HT1080 (cell line): ENCODE measurements at places on chromosomes 7 and 10. TPM values are rescaled to one million over a fixed set of nuclear protein-coding genes. Genes with fewer than 3 reads are reported as not detected.

DNA sequence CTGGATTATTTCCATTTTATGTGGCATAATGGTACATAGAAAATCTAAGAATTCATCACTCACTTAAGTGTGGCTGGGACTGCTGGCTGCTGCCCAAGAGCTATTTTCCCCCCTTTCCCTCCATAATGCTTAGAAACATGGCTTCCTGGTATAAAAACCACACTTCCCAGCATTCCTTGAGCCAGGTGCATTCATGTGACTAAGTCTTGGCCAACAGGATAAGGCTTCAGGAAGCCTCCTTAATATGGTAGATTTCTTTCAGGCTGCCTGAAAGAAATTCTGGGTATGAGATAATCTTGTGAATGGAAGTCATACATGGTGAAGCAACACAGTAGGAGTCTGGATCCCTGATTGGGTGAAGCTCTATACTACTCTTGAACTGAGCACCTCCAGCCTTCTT is 178.0 kb downstream of the JAZF1 start:
- DNase-seq, result peak; percentile 44

DNA sequence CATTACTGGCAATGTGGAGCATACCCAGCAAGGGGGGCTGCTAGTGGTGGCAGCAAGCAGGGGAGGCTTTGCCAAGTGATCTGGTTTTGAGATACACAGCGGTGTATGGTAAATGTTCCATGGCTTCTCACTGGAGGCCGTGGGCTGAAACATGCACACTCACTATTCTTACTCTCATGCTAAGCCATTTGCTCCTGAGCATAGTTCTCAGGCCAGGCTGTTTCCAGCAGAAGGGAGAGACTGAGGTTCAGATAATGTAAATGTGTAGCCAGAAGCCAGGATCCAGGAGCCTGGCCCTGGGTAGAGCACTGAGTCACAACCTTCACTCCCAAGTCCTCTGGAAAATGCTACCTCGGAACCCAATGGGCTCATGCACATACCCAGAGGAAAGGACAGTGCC is 757.9 kb downstream of the GRID1 start:
- DNase-seq, result no peak

DNA sequence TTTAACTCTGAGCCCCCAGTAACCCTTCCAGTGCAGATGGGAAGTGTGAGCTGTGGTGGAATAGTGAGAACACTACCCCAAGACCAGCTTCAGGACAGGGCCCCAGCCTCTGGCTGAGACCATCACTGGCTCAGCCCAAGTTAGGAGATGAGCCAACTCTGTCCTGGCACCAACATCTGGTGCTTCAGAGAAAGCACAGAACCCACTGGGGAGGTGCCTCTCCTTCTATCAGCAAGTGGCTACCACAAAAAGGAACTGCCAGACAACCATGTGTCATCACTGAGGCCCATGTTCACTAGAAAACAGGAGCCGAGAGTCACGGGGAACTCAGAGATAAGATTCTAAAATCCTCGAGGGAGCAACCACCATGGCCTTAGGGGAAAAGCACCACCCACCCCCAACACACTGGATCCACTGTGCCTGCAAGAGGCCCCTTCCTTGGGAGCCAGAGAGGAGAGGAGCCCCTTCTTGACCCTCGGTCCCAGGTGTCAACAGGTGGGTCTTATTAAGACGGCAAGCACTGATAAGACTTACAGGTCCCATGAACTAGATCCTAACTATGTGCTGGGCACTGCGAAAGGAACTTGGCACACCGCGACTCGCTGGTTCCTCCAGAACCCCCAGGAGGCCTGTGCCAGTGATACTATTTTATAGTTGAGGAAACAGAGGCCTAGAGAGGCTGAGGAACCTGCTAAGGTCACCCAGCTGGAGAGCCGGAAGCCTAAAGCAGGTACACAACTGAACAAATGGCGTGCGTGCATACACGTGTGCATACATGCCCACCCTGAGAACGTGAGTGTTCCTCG is 102.7 kb downstream of the FAM53B start:
- DNase-seq, result no peak

GRCh38 chr7:45131891-45132290 is 20.4 kb upstream of the TBRG4 start:
- DNase-seq, result no peak

GRCh38 chr10:133455196-133455595 is 1.5 kb downstream of the SCART1 start:
- DNase-seq, result no peak

DNA sequence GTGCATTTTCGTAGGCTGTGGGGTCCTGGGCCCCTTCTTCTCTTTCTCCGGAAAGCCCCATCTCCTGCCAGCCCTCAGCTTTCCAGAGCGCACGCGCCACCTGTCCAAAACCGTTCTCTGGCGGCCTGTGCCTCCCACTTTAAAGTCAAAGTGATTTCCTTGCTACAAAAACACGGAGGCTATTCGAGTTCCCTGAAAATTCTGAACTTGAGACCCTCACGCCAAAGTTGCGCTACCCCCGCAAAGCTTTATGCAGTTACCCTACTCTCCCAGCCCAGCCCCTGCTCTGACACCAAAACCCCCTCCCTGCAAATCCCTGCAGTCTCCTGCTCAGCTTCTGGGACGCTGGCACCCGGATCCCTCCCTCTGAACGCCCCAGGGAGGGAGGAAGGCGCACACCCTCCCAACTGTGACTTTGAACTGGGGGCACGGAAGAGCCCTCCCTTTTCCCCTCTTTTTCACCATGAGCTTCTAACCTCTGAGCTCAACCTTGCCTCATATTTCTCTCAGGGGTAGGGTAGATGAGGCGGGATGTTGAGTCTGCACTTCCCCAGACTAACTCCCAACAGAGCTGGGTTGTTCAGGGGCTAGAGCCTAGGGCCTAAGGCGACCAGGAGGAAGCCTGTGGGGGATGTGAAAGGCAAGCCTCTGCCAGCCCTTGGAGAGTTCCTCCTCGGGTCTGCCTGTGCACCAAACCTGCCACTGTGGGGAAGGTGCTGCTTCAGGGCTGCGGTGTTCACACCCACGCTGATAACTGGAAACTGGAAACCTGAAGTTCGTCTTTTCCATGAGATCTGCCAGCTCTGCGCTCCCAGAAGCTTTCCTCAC is 2.7 kb upstream of the PAX4 start:
- DNase-seq, result no peak

DNA sequence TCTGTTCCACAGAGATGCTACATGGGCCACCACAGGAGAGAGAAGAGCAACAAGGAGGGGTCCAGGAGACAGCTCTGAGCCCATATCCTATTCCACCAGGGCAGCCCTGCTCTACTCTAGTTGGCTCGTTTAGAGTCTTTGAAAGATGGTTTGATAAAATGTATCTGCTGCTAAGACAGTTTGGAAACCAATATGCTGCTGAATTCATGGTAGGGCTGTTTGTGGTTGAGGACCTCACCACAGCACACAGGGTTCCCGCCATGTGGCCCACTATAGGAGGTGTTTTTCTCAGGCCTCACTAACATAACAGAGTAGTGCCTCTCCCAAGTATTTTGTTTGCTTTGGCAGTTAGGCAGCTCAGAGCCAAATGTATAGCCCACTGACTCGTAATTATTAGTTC is 35.8 kb upstream of the ZC3HAV1L start:
- no peak for DNase-seq

DNA sequence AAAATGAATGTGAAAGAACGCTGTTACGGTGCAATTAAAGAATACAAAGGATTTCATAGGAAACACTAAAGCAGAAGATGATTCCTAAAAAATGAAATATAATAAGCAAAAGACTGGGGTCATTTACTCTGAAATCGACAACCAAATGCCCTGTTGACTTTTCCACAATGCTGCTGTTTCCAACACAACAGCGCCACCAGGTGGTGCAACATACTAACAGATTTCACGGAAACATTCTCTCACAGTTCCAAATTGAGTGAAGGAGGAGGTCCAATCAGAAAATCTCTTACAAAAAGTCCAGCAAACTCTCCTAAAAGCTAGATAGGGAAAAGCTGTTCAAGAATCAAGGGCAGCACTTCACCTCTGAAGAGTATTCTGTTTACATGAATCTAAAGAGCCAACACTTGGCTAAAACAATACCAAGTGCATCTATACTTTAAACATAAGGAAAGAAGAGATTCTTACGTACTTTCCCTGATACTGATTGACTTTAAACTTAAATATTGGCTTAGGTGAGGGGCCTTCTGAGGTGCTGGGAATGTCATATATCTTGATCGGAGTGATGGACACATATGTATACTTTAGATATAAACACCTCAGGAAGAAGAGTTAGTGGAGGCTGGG is 55.9 kb downstream of the UPF2 start:
- DNase-seq, result peak; percentile 75

- DNase-seq, result no peak
Observed at GRCh38 chr7:22338877-22339276, 18.1 kb downstream of the RAPGEF5 start.

GRCh38 chr10:123348691-123349572 is 194.7 kb downstream of the BUB3 start:
- DNase-seq, result no peak

GRCh38 chr7:151623766-151624165 is 104.1 kb upstream of the RHEB start:
- peak; percentile 61 for DNase-seq

DNA sequence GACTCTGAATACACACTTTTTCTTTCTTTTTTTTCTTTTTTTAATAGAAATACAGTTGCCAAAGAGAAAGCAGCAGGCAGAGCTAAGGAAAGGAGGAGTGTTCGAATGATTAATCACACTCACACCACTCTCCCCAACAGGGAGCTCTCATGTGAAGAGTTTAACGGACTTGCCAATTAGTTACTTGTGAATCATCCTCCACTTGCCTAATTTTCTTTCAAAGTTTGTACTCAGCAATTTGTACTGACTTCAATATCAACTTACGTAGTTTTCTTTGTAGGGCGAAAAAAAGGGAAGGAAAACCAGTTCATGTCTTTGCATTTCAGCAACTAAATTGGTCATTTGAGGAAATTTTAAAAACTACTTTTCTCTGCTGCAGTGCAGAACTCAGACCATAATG is 109.2 kb downstream of the PIP4K2A start:
- DNase-seq, result peak; percentile 23

DNA sequence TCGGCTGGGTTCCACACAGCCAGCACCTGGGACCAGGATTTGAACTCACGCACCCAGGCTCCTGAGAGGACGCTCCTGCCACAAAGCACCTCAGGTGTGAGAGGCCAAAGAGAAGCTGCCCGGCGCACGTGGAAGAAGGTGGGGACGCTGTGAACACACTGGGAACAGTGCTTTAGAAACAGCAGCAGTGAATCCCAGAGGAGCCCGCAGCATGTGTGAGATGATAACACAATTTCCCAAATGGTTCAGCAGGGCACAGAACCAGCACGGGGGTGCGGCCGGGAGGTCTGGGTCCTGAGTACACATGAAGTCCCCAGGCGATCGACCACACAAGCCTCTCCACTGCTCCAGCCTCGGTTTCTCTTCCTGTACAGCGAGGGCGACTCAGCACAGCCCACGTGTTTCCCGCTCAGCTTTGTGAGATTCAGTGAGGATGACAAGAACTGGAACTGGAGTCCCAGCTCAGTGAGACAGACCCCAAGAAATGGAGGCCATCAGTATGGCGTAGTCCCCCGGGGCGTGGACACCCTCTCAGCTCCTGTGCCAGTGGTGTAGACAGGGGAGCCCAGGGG is 188.3 kb downstream of the MAD1L1 start:
- no peak for DNase-seq

GRCh38 chr10:48957361-48958151 is 17.9 kb upstream of the LRRC18 start:
- DNase-seq, result no peak

DNA sequence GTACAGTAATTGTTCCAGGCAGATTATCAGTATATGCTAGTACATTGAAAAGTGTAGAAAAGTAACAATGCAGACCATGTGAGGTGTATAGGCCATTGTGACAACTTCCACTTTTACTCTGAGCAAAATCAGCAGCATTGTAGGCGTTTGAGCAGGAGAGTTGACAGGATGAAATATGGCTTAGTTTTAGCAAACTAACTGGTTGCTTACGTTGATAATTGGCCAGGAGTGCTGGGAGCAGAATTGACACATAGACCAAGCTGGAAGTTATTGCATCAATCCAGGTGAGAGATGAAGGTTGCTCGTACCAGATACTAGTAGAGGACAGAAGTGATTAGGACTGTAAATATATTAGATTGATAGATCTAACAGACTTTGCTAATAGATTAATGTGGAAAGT is 46.0 kb downstream of the LCOR start:
- DNase-seq, result no peak

GRCh38 chr7:127809261-127809702 is 157.3 kb downstream of the SND1 start:
- DNase-seq, result peak; percentile 74

The PKD2L1 gene
- total RNA-seq, result not detected in 2 replicates

The ZNF722 gene
- not detected in 2 replicates for total RNA-seq

The NPC1L1 gene
- not detected in 2 replicates for total RNA-seq

The SORCS1 gene
- 0.29 and 0.40 TPM in 2 replicates for total RNA-seq

The HOXA1 gene
- 1.3 and 1.6 TPM in 2 replicates for total RNA-seq

The YWHAG gene
- total RNA-seq, result 71.3 and 93.3 TPM in 2 replicates

The SEC31B gene
- total RNA-seq, result 0.93 and 1.9 TPM in 2 replicates

The GIMAP4 gene
- not detected in 2 replicates for total RNA-seq

The PSPH gene
- total RNA-seq, result 84.6 and 90.8 TPM in 2 replicates

The CXCL12 gene
- total RNA-seq, result not detected in 2 replicates
